Mesenteric fat pad (tissue), 1 donor: ENCODE measurements at places on chromosomes 12 and 14. TPM values are rescaled to one million over a fixed set of nuclear protein-coding genes. Genes with fewer than 3 reads are reported as not detected.

DNA sequence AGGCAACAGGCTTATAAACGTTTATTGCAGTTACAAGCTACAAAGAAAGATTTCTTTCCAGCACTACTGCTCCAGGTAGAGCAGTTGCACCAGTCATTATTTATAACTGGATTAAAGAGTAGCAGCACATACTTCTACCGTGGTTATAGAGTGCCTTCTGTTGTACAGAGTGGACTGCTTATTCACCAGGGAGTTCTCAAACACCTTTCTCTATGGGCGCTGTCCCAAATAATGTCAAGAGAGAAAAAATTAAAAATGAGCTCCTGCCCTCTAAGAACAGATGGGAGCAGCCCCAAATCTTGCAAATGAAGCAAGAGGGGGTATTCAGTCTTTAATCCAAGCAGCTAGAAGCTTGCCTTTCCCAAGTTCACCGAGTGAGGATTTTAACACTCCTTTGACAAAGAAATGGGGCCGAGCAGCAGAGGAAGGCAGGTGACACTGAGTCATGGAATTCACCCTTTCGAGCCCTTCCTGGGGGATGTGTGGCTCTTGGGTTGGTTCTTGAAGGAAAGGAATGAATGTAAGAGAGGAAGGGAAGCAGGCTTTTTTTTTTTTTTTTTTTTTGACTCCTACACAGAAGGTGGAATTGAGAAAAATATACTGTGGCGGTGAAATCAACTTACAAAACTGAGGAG is 181.2 kb downstream of the PRKCH start:
- no peak for DNase-seq

The MMP19 gene
- total RNA-seq, result 774 TPM

DNA sequence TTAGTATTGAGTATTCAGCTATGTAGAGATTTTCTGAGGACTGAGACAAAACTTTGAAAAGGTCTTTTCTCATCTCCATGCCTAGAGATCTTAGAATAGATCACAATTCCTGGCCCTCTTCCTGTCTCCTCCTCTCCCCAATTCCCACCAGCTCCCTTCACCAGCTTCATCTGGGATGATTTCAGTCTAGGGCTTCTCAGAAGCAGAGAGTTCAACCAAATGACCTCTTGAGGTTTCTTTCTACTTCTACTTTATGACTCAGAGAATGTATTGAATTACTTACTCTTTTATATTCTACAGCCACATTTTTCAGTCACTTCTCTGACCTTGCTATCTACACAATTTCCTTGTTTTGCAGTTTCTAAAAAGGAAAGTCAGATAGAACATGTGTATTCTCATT is 19.4 kb upstream of the SNX6 start:
- DNase-seq, result no peak

GRCh38 chr12:46227616-46228015 is 41.2 kb downstream of the SLC38A1 start:
- no peak for DNase-seq

DNA sequence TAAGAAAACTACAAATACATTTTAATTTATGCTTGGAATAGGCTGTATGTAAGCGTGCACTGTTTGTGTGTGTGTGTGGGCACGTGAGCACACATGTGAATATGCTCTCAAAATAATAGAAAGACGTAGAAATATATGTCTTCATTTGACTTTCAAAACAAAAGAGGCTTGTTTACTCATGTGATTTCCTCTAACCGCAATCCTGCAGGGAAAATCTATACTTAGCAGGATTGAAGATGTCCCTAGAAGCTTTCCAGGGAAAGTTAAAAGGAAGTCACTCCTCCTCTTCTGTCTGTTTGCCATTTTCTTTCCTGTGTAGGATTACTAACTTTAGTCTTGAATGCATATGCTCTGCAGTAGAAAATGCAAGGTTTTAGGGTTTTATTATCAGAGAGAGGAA is 404.7 kb downstream of the MDGA2 start:
- no peak for DNase-seq

DNA sequence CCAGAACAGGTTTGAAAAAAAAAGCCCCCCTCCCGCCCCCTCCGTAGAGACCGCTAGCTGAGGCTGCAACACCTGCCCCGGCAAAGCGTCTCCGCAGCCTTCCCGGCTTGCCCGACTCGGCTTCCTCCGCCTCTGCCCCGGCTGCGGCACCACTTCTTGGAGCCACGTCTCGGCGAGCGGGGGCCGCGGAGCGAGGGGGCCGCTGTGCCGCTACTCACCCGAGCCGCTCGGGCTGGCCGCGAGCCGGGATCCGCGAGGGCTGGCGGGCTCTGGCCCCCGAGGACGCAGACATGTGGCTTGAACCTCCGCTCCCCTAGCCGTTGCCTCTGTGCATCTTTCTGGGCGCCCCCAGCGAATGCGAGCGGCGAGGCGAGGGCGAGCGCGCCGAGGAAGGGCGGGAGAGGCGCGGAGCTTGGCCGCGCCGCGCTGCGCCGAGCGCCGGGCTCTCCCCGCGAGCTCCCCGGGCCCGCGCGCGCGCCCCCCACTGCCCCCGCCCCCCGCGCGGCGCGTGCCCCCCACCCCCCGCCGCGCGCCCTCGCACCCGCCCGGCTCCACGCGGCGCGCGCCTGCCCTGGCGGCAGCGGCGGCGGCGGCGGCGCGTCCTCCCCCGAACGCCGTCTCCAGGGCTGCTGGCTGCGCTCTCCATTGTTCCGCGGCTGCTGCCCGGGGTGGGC is 249.5 kb downstream of the APAF1 start:
- DNase-seq, result no peak

The SLC10A1 gene
- not detected for total RNA-seq

The RTL1 gene
- not detected for total RNA-seq

DNA sequence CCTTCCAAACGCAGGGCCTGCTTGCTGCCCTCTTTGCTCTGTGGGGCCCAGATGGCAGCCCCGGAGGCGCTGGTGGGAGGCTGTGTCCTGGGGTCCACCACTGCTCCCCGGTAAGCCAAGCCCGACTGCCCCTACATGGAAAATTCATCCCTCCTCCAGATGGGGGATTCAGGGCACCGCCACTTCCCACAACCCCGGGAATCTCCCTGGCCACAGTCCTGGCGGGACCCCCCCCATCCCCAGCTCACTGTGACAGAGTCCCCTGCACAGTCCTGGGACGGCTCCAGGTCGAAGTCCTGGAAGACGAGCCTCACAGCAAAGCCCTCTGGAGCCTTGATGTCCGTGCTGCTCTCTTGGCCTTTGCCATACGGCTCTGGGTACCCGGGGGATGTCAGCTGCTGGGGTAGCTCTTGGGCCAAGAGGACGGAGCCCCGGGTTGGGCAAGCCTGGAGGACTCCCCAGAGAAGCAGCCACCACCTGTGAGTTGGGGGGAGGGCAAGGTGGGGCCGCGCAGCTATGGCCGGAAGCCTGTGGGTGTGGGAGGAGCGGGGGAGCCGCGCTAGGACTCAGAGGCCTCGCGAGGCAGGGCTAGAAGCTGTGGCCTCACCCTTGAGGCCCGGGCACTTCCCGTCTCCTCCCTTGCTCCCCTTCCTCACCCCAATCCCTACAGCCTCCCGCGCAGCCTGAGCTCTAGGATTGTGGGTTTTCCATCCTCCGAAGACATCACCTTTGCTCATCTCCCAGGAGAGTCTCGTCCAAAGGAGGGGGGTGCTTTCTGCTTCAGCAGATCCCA is 815 bp downstream of the C1RL start:
- peak; percentile 94 for DNase-seq

DNA sequence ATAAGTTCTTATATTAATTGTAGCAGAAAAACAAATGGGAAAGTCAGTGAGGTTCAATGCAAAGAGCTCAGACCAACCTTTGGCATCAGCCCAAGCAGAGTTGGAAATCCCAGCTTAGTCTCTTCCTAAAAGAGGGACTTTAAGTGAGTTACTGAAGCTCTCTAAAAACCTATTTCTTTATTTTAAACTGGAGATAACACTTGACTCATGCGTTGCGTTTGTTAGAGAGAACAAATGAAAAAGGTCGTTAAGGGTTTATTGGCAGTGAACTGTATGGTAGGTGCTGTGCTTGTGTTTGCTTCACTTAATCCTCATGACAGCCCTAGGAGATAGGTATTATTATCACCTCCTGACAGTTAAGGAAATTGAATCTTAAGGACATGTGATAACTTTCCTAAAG is 396.5 kb downstream of the RAD51B start:
- DNase-seq, result no peak

GRCh38 chr12:16187660-16188059 is 89.8 kb downstream of the SLC15A5 start:
- no peak for DNase-seq

The KLRF1 gene
- 0.51 TPM for total RNA-seq

GRCh38 chr12:111819191-111820158 is 22.6 kb upstream of the MAPKAPK5 start:
- DNase-seq, result no peak
